LHCN-M2 (cell line): ENCODE measurements at places on chromosomes 7 and 10. TPM values are rescaled to one million over a fixed set of nuclear protein-coding genes. Genes with fewer than 3 reads are reported as not detected.

GRCh38 chr10:94443549-94443948 lies 41.2 kb downstream of the TBC1D12 start:
- DNase-seq, result no peak

DNA sequence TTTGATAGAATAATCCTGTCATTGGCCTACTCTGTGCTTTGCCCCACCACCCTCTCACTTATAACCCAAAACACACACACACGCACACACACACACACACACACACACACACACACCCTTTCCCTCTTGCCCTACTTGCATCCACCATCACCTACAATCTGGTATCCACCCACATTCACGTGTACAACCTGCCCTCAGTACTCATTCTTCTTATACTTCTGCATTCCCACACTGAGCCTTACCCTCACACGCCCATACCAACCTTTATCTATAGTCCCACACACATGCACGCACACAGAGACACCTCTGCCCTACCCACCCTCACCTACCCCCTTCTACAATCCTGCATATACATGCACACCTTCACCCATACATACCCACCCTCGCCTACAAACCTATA lies 10.8 kb upstream of the SRI start:
- DNase-seq, result no peak

GRCh38 chr7:46414946-46415345 lies 493.9 kb upstream of the IGFBP3 start:
- no peak for DNase-seq

- DNase-seq, result no peak
Measured at GRCh38 chr10:102653060-102653459, 8.8 kb downstream of the TRIM8 start.

DNA sequence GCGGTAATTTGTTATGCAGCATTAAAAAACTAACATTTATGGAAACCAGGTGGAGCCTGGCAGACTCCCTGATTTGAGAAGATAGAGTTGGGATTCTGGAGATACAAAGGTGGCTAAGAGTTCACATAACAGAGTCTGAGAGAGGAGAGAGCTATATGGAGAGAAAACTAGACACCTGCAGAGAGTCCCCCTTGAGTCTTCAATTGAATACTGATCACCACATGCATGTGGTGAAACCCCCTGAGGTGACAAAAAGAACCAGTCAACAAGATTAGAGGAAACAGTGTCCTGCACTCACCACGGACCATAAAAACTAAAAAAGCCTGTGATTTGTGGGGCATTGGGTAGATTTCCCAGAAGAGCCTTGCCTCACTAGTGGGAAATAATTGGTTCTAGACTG lies 10.1 kb downstream of the GIMAP2 start:
- DNase-seq, result no peak

GRCh38 chr10:30734901-30735300 lies 105.3 kb upstream of the LYZL2 start:
- DNase-seq, result no peak

GRCh38 chr10:64385355-64385754 lies 864.2 kb downstream of the REEP3 start:
- no peak for DNase-seq

GRCh38 chr7:27678617-27679260 lies 16.1 kb upstream of the HIBADH start:
- peak; percentile 46 for DNase-seq

GRCh38 chr10:109880886-109881768 lies 42.2 kb downstream of the XPNPEP1 start:
- no peak for DNase-seq

DNA sequence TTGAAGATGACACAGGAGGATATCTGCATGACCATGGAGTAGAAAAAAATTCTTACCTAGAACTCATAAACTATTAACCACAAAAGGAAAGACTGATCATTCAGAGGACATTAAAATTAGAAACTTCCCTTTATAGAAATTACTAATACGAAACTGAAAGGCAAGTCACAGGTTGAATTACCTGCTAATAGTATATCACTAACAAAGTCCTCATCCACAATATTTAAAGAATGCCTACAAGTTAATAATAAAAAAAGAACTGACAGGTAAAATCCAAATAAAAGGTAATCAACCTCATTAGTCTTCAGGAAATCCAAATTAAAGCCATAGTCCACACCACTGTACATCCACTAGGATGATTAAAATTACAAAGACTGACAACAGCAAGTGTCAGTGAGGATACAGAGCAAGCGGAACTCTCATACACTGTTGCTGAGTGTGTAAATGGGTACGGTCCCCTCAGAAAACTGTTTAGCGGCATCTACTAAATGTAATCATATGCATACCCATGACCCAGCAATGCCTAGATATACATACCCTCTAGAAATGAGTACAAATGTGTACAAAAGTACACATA lies 71.2 kb downstream of the ARHGAP21 start:
- no peak for DNase-seq

- DNase-seq, result peak; percentile 18
Measured at GRCh38 chr7:106484562-106484961, 176.4 kb downstream of the CCDC71L start.

DNA sequence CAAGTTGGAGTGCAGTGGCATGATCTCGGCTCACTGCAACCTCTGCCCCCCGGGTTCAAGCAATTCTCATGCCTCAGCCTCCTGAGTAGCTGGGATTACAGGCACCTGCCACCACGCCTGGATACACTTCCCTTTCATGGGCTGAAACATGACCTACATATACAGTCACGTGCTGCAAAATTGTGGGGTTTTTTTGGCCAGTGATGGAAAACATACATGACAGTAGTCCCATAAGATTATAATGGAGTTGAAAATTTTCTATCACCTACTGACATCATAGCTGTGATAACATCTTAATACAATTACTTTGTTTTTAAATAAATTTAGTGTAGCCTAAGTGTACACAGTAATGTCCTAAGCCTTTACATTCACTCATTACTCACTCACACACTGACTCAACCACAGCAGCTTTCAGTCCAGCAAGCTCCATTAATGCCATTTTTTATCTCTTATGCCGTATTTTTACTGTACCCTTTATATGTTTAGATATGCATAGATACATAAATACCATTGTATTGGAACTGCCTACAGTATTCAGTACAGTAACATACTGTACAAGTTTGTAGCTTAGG lies 79.9 kb upstream of the TMEM196 start:
- DNase-seq, result no peak

DNA sequence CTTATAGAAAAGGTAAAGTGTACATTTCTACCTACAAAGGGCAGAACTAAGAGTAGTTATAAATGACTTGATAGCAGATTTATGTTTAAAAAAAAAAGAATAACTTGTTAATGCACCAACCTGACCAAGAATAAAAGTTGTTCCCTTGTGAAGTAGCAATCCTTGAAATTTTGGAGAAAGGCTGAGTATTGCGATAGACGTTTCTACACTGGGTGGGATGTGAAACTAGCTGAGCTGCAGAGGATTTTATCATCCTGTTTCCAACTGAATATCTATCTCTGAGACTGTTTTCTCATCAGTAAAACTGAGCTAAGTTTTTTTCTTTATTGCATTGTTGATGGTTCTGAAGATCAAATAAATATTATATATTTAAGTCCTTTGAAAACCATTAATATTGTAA lies 14.6 kb downstream of the MDFIC start:
- no peak for DNase-seq

DNA sequence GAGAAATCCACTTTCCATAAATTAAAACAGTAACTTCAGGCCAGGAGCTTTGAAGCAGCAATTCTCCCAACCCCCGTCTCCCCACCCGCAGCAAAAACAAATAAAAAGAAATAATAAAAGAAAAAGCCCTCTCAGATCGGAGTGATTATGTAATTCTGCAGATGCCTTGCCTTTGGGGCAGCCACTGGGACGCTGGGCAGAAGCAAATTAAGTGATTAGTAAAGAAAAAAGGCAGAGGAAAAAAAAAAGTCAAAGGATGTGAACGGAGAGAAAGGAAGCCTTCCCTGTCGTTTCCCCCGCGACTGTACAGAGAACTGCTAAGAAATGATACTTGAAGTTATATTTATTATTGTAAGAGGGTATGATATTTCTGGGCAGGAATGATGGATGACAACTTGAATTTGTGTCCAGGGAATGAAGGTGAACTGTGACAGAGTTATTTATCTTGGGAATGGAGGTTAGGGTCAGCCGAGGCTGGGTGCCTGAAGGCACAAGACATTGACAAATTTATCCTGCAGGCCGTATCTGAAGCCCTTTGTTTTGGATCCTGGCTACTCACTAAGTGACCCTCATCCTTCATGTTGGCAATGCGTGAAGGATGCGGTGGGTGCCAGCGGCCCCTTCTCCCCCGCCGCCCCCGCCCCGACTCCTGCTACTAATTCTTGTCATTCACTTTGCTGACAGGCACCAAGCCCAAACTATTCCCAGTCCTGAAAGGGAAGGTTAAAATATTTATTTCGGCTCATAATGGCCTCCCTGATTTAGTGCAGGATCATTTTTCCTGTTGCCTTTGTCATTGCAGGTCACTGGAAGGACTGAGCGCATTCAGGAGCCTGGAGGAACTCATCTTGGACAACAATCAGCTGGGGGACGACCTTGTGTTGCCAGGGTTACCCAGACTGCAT lies 604.0 kb downstream of the LRMDA start:
- DNase-seq, result no peak

DNA sequence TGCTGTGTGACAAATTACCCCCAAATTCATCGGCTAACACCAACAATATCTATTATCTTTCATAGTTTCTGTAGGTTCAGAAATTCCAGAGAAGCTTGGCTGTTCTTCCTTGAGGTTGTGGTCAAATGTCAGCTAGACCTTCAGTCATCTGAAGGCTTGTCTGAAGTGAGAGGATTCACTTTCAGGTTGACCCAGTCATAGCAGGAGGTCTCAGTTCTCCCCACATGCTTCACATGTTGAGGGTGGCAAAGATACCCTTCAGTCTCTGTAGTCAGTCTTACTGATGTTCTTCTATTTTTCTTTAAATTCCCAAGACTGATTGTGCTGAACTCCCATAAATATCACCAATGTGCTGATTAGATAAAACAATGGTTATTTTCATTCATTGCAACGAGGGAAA lies 1692.0 kb downstream of the REEP3 start:
- DNase-seq, result no peak

- no peak for DNase-seq
Measured at GRCh38 chr10:124205432-124205831, 112.0 kb upstream of the CHST15 start.

GRCh38 chr10:87818505-87819288 lies 671 bp upstream of the ATAD1 start:
- DNase-seq, result peak; percentile 44

DNA sequence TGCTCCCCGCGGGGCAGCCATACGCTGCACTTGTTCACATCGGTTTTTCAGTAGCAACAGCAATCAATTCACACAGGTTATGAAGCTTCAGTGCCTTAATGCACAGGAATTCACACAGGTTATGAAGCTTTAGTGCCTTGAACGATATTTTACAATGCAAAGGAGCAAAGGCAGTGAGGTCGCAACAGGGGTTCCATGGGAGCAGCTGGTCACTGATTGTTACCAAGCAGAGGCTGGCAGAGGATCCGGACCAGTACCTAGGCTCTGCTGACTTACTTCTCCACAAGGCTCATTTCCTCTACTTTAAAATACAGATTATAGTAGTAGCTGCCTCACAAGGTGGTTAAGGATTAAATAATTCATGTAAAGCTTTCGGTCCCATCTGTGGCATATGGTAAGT lies 95.2 kb upstream of the ODAD2 start:
- DNase-seq, result no peak

GRCh38 chr7:33979807-33980355 lies 74.5 kb downstream of the BMPER start:
- peak; percentile 97 for DNase-seq

GRCh38 chr7:294440-295154 lies 4.6 kb downstream of the FOXL3 start:
- no peak for DNase-seq

GRCh38 chr10:43403911-43404703 lies 4.9 kb downstream of the HNRNPF start:
- no peak for DNase-seq

DNA sequence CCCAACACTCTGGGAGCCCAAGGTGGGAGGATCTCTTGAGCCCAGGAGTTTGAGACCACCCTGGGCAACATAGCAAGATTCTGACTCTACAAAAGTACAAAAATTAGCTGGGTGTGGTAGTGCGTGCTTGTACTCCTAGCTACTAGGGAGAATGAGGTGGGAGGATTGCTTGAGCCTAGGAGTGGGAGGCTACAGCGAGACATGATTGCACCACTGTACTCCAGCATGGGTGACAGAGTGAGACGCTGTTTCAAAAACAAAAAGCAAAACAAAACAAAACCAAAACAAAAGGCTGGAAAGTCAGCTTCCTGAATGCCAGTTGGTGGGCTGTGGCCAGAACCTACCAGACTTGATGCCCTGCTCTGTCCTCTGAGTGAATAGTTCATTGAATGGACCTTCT lies 242.8 kb downstream of the PHTF2 start:
- no peak for DNase-seq

GRCh38 chr10:117597216-117597615 lies 54.7 kb downstream of the EMX2 start:
- DNase-seq, result no peak

DNA sequence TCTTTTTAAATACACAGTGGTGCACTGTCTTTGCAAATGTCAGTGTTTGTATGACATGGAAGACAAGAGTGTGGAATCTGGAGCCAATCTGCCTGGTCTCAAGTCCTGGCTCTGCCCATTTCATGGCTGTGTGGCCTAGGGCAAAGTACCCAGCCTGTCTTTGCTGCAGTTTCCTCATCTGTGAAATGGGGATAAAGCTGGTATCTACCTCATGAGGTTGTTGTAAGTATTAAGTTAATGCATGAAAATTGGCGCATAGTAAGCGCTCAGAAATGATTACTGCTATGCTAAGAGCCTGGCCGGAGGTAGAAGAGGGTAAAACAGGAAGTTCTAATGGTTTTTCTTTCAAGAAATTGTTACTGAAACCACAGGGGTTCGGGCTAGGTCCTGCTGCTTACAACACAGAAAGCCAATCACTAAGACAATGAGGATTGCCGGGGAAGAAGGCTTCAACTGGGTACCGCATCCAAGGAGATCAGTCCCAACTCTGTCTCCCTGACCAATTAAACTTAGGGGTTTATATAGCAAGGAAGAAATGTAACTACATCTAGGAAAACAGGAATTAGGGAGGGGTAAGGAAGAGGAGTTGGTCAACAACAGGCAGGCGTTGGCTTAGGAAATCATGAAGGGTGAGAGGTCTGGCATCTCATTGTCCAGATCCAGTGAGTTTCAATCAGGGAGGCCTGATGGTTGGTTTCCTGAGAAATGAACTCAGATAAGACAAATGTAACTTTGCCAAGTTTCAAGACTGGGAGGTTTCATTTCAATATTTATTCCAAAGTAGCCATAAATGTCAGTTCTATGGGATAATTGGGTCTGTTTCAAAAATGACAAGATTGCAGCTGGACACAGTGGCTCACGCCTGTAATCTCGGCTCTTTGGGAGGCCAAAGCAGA lies 57.0 kb downstream of the CHST3 start:
- DNase-seq, result no peak

GRCh38 chr10:60032723-60033122 lies 126.4 kb upstream of the CCDC6 start:
- peak; percentile 67 for DNase-seq

Gene PTPN20
- total RNA-seq, result not detected in 2 replicates

Gene COMTD1
- total RNA-seq, result 11.5 and 11.7 TPM in 2 replicates

Gene WNT2
- total RNA-seq, result not detected in 2 replicates

Gene BICC1
- total RNA-seq, result 17.3 and 20.7 TPM in 2 replicates

Gene CPN1
- total RNA-seq, result not detected in 2 replicates

Gene UTF1
- not detected in 2 replicates for total RNA-seq

Gene NPC1L1
- total RNA-seq, result not detected in 2 replicates

Gene TMEM130
- 0.06 and 0.11 TPM in 2 replicates for total RNA-seq

Gene GNAT3
- total RNA-seq, result not detected in 2 replicates

Gene FAM131B
- total RNA-seq, result 1.1 and 1.5 TPM in 2 replicates

Gene PLAC9
- not detected in 2 replicates for total RNA-seq
